Fibroblast of skin of right quadriceps (primary cell): ENCODE measurements at places on chromosomes 2 and 18.

GRCh38 chr18:76860411-76860810 lies 38.1 kb downstream of the ZNF236 start:
- peak; percentile 8 for DNase-seq

GRCh38 chr2:235143789-235144188 lies 192.0 kb downstream of the SH3BP4 start:
- no peak for DNase-seq

DNA sequence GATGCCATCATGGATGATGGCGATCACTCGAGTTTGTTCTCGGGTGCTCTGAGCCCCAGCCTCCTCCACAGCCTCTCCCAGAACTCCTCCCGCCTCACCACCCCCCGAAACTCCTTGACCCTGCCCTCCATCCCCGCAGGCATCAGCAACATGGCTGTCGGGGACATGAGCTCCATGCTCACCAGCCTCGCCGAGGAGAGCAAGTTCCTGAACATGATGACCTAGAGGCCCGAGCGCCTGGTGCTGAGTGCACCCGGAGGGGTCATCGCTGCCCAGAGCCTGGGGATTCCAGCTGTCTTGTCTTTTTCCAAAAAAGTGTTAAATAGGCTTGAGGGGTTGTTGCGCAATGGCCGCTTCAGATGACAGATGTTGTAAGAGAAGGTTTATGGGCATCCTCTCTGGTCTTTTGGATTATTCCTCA lies 254.8 kb downstream of the GLI2 start:
- DNase-seq: peak; percentile 11

DNA sequence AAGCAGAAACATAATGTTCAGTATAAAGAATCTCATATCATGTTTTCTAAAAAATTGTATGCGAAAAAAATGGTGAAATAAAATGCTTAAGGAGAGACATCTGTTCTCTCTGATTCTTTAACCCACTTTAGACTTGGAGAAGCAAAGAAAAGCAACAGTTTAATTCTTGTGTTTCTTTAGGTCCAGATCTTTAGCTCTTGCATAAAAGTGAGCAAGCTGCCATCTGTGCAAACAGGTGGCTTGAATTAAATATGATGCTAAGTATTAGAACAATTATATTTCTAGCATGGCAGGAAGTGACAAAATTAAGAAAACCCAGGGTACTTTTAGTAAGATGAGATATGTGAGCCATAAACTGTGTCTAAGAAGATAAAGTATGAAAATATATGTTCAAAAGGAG lies 1038.3 kb downstream of the DPP10 start:
- DNase-seq: no peak

DNA sequence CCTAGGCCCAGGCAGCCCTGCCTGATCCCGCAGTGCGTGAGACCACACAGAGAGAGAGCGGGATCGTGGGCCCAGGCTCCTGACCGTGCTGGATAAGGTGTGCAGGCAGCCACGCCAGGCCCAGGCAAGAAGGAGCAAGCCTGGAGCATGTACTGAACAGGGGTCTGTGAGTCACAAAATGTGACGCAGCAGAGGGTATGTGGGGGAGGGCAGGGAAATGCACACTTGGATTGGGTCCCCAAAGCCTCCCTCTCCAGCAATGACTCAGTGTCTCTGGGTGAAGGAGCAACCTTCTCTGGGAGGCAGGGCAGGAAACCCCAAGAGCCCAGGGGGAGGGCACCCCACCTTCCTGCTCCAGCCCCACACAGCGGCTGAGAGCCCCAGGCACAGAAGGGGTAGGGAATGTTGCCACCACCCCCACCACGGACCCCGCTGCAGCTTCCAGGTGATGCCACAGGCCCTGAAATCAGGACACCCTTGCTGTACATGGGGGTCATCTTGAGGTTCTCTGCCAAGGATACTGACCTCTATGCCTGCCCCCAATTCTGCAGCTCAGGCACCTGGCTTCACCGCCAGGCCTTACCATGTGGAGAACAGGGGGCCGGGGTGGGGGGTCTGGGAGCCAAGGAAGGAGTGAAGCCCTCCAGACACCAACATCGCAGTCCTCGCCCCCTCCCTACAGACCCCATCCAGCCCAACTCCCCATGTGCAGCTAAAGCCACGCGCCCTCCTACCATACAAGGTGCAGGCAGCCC lies 1.3 kb upstream of the GPC1 start:
- DNase-seq: peak; percentile 95

DNA sequence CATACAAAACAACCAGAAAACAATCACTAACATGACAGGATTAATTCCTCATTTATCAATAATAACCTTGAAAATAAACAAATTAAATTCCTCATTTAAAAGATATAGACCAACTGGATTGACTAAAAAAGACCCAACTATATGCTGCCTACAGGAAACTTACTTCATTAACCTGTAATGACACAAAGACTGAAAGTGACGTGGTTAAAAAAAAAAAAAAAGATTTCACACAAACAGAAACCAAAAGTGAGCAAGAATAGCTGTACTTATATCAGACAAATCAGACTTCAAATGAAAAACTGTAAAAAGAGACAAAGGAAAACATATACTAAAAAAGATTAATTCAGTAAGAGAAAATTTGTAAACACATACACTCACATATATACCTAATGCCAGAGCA lies 201.2 kb downstream of the CCDC178 start:
- DNase-seq: no peak

- no peak for DNase-seq
Measured at GRCh38 chr2:223989206-223989855, 32.1 kb downstream of the MRPL44 start.

GRCh38 chr2:47656715-47657600 lies 126.0 kb upstream of the MSH6 start:
- DNase-seq: no peak

DNA sequence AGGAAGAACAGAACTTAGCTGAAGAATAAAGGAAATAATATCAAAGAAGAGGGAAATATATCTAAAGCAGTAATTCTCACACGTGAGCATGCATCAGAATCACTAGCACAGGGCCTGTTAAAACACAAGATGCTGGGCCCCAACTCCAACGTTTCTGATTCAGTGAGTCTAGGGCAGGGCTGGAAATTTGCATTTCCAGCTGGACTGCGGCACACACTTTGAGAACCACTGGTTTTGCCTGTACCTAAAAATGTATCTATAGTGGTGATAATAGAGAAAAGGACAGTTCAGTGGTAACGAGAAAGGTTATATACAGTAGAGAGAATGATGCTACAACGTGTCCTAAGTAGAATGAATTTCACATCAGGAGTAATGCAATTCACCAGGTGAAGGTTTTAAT lies 11.2 kb downstream of the REV1 start:
- no peak for DNase-seq

DNA sequence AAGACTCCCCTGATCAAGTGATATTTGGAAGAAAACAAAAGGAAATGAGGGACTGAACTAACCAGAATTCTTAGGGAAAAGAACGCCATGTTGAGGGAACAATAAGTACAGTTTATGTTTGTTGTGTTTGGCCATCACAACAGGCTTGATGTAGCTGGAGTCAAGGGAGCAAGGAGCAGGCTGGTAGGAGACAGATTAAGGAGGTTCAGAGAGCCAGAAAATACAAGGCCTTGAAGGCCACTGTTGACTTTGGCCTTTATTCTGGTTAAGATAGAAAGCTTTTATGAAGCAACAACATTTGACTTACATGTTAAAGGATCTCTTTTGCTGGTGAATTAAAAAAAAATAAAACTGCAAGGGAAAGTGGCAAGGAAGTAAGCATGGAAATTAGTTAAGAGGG lies 754.1 kb upstream of the SLC8A1 start:
- no peak for DNase-seq

GRCh38 chr2:226040344-226040900 lies 640.9 kb downstream of the NYAP2 start:
- DNase-seq: no peak

- DNase-seq: no peak
Measured at GRCh38 chr2:176482107-176482506, 212.9 kb downstream of the MTX2 start.

DNA sequence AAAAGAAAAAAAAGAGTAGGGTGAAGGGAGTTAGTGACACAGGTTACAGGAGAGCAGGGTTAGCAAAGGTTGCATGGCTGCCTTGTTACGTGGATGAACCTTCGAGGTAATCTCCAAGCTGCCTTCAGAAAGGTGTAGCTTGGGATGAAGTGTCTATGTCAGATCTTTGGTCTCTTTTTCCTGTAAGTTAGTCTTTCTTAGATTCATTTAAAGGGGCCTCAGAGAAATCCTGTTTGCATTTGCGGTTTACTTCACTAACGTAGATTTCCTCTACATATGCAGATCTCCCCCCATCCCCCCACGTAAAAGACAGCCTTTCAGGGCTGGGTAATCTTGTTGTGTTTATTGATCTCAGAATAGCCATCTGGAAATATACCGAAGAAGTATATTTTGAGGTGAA lies 83.7 kb downstream of the MTA3 start:
- DNase-seq: no peak

GRCh38 chr18:58452454-58453166 lies 176.3 kb downstream of the ALPK2 start:
- DNase-seq: no peak

DNA sequence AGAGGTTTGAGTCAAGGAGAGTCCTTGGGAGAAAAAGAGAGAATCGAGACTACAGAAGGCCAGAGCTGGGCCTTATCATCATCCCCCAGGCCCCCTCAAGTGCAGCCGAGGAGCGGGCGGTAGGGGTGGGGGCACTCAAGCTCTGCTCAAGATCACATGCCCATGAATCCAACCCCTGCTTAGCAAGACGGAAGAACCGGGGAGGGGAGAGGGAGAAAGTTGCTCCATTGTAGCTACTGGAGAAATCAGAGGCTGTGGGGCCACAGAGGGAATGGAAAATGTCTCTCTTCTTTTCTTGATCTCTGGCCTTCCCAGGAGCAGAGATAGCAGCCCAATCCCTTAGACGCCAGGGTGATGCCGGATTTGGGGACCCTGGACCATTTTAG lies 14.6 kb downstream of the SLC4A3 start:
- DNase-seq: no peak

GRCh38 chr18:2884706-2885285 lies 38.0 kb downstream of the EMILIN2 start:
- DNase-seq: no peak

GRCh38 chr2:1603521-1603920 lies 140.8 kb downstream of the PXDN start:
- DNase-seq: no peak

GRCh38 chr2:46014911-46015654 lies 282.1 kb upstream of the EPAS1 start:
- DNase-seq: peak; percentile 77

DNA sequence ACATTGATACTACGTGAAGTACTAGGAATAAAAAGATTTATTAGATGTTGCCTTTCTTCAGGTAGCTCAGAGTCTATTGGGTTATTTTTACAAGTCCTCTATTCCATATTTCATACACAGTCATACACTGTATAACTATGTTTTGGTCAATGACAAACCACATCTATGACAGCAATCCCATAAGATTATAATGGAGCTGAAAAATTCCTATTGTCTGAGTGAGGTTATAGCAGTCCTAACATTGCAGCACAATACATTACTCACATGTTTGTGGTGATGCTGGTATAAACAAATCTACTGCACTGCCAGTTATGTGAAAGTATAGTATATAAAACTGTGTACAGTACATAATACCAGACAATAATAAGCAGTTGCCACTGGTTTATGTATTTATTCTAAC lies 595.1 kb downstream of the MBD2 start:
- peak; percentile 16 for DNase-seq

GRCh38 chr2:174787487-174788205 lies 23.4 kb upstream of the CHRNA1 start:
- DNase-seq: peak; percentile 100

GRCh38 chr18:199214-199613 lies 40.9 kb downstream of the USP14 start:
- DNase-seq: no peak

- peak; percentile 15 for DNase-seq
Measured at GRCh38 chr2:19775838-19776237, 125.9 kb downstream of the TTC32 start.

- DNase-seq: no peak
Measured at GRCh38 chr2:157903151-157903550, 27.0 kb upstream of the ACVR1 start.

GRCh38 chr18:26689226-26689879 lies 141.0 kb upstream of the KCTD1 start:
- DNase-seq: no peak

DNA sequence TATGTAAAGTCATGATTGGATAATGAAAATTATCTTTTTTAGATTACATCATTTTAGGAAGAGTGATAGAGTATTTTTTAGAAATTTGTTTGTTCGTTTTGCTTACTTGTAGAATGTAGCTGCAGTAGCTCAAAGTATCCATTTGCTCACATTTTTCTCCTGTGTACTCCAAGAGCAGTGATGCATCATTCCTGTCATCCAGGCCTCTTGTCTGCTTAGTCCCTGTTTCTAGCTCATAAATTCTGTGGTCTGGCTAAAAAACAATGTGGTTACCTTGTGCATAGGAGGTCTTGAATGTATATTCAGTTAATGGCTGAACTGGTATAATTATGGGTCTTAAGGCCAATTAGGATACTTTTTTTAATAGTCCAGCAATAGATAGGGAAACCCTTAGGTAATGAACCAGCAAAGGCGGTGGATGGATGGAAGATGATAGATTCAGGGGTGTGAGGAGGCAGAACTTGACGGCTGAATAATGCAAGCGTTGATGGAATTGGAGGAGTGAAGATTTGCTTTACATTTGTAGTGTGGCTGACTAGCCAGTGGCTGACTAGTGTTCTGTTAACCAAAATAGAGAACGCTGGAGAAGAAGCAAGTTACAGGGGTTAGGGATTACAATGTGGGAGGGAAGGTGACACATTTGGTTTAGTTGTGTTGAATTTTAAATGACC lies 145.0 kb downstream of the ZNF407 start:
- peak; percentile 56 for DNase-seq

DNA sequence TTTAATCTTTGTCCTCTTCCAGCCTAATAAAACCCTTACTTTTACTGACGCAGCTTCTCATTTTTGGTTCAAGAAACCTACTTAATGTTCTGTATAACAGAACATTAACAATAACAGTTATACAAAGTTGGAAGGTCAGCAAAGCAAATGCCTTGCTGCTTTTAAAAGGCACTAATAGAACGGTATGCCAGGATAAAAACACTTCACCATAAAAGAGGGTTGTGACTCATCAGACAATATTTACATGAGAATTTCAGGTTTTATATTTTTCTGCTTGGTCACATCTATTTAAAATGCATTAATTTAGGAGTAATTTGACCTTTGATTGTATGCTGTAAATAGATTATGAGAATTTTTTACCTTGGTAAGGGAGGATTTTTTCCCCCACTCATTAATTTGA lies 3.0 kb downstream of the KLHL41 start:
- no peak for DNase-seq

DNA sequence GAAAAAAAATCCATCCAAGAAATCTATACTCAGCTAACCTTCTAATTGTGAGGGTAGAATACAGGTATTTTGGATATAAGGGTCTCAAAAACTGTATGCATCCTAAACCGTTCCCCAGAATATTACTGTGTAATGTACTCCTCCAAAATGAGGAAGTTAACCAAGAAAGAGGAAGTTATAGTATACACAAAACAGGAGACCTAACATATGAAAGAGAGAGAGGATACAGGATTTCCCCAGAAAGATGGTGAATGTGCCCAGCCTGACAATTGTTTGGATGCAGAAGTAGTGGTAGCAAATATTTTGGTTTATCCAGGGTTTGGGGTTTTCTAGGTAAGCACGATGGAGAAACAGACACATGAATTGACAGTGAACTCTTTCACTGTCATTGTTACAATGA lies 50.6 kb downstream of the GALNT3 start:
- no peak for DNase-seq
